ENCODE measurements at places on chromosomes 3 and 15.

- peak; percentile 33 for DNase-seq
Measured at GRCh38 chr15:66253418-66254088, at the start of gene MEGF11. Gene MEGF11 (minus strand): TSS chr15:66253750. CDS start chr15:66128403, 125,347 bp downstream.

DNA sequence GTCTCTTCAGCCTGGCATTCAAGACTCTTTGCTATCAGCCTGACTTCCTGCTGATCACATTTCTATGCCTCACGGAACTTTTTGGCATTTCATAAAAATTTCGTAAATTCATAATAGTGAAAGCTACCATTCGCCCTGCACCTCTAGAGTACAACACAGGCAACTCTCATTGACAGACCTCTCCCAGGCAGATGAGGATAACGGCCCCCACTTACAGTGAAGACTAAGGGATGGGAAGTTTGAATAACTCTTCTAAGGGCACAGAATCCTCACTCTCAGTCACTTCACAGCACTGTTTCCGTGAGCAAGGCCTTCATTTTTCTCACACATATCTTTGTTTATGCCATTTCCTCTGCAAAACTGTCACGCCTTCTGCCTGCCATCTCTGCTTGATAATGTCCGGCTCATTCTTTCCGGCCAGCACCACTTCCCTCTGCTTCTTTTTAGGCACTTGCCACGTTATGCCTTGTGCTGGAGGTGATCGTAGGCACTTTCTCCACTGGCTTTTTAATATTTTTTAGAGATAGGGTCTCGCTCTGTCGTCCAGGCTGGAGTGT is 224.1 kb upstream of the HES1 start:
- DNase-seq, result no peak

- DNase-seq, result no peak
Measured at GRCh38 chr3:187183903-187184302, 13.4 kb upstream of the RTP1 start.

DNA sequence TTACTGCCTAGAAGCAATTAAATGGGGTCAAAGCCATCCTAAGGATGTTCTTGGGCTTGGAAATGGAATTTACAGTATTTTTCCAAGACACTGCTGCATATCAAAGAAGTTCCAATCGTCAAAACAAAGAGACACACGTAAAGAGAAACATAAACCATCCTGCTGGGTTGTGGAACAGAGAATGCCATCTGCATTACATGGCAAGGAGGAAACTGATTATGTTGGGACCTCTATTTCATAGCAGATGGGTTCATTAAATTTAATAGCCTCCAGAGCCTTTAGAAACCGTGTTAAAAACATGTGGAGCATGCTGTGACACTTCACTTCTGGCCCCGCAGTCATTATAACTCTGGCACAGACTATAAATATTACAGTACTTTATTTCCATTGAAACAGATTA is 154.6 kb downstream of the LRTM1 start:
- peak; percentile 3 for DNase-seq

DNA sequence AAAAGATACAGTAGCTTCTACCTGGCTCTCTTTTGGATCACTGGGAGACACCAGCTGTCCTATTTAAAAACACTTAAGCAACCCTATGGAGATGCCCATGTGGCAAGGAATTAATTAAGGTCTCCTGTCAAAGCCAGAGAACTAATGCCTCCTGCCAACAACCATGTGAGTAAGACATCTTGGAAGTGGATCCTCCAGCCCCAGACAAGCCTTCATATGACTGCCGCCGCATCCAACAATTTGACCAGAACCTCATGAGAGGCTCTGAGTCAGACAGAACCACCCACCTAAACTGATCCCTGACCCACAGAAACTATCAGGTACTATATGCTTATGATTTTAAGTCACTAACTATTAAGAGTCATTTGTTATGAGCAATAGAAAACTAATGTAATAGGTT is 22.3 kb downstream of the IFT80 start:
- peak; percentile 7 for DNase-seq

- DNase-seq, result no peak
Measured at GRCh38 chr15:50552238-50552637, 5.8 kb upstream of the USP50 start.

DNA sequence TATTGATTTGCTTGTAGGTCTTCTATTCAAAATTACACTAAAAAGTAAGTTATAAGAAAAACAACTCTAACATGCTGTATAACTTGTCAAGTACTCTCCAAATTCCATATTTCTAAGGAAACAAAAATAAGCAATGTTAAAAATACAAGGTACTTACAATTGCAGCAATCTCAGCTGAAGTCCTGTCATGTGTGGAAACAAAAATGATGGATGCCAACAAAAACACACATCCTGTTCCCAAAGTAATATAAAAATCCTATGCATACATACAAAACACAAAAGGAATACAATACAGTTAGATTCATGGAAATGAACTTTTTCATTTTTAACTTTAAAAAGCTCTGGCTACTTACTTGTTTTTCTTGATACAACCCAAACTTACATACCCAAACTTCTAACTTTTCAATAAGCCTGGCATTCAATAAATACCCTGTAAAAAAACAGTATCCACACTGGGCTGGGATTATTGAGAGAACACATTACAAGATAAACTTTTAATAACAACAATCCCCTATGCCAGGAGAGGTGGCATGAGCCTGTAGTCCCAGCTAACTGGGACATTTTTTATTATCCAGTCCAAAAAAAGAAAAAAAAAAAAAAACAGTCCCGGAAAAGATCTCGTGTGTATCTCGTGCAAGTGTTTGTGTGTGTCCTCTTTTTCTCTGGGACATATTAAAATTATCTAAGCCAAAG is 14.7 kb downstream of the CMTM6 start:
- DNase-seq, result no peak

- peak; percentile 92 for DNase-seq
Measured at GRCh38 chr3:129485721-129486663, 42.4 kb upstream of the RHO start.

DNA sequence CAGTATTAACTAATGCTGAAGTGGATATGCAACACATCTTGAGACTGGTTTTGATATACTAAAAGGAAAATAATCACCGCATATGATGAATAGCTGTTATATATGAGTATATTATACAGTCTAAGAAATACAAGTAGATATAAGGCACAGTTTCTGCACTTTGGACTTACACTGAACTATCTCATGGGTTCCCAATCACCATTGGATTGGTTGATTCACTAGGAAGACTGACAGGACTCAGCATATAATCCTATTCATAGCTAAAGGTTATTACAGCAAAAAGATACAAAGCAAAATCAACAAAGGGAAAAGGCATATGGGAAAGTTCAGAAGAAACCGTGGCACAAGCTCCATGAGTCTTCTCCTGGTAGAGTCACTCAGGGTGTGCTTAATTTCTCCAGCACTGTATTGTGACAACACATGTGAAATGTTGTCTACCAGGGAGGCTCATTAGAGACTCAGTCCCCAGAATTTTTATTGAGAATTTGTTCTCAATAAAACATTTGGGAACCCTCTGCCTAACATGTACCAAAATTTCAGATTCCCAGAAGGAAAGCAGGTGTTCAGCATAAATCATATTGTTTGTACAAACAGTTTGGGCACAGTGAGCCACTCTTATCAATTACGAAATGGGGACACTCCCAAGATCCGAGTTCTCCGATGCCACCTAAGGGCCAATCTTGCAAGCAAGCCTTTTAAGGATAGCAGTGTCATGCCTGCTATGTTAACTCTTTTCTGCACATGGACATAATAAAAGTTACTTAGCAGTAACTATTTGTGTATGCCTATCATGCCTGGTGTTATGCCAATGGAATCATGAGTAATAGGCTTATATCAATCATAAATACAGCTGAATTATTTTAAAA is 26.8 kb downstream of the CMC1 start:
- DNase-seq, result no peak

GRCh38 chr3:191963182-191963581 is 502.2 kb downstream of the PYDC2 start:
- peak; percentile 33 for DNase-seq

- DNase-seq, result no peak
Measured at GRCh38 chr3:168648321-168648720, 552.6 kb upstream of the GOLIM4 start.

- DNase-seq, result no peak
Measured at GRCh38 chr3:14179114-14179465, 473 bp downstream of the LSM3 start.

GRCh38 chr3:164498917-164499316 is 579.4 kb downstream of the SI start:
- DNase-seq, result no peak

- DNase-seq, result no peak
Measured at GRCh38 chr3:29318251-29318650, 37.4 kb downstream of the RBMS3 start.

- peak; percentile 65 for DNase-seq
Measured at GRCh38 chr3:55180936-55181535, 253.2 kb upstream of the LRTM1 start.

GRCh38 chr3:142680710-142681109 is 43.1 kb upstream of the TRPC1 start:
- DNase-seq, result no peak

DNA sequence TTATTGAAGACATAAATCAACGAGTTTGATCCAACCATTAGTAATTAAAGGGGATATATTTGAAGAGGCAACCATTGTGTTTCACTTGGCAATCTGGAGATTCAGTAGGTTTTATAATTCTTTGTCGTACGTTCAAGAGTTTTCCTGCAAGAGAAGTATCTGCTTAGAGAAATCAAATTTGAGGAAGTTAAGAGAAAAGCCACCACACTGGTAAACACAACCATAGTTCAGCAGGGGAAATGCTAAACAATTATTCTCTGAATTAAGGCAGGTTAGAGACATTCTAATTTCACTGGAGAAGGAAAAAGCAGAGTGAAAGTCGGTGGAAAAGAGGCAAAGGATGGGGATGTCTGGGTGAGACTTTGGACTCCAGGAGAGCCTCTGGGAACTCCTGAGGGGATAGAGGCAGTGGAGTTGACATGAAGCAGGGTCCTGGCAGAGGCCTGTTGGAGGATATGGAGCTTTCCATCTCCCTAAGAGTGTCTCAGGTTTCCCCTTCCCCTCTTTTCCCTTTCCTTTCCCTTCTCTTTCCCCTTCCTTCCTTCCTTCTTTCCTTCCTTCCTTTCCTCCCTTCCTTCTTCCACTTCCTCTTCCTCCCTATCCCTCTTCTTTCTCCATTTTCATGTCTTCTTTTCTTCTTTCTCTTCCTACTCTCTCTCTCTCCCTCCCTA is 26.5 kb downstream of the SPINK8 start:
- DNase-seq, result no peak

DNA sequence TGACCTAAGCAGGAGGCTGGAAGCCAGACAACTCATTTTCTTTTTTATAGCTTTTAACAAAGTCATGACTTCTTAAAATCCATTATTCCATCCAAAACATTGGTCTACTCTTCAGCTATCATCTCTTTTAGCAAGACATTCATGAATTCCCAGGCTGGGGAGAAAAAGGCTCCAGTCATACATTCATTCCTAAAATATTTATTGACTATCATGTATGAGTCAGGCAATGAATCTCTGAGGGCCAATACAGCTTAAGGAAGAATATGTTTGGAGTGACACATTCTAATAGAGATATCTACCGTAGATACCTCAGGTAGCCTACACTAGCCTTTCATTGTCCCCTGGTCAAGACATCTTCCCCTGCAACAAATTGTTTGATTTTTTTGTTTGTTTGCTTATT is 196.4 kb upstream of the NANOGP8 start:
- peak; percentile 81 for DNase-seq

GRCh38 chr3:123332124-123332641 is 116.7 kb downstream of the ADCY5 start:
- DNase-seq, result no peak

All from fibroblast of skin of scalp (primary cell).